ENCODE measurements at places on chromosomes 5 and 9.

DNA sequence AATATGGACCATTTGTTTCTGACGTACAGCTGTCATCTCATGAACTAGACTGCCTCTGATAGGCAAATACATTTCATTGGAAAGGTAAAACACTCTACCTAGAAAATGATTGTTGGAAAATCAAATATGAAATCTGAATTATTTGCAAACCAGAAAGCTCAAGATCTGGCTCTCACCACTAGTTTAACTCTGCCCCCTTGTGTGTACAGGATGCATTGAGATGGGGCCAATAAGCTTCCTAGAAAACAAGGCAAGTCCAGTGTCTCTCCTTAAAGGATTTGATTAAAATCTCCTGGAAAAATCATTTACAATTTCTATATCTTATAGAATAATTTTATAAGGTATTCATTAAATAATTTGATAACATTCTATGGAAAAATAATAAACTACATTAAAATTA lies 311.9 kb upstream of the ANKH start:
- DNase-seq: no peak

DNA sequence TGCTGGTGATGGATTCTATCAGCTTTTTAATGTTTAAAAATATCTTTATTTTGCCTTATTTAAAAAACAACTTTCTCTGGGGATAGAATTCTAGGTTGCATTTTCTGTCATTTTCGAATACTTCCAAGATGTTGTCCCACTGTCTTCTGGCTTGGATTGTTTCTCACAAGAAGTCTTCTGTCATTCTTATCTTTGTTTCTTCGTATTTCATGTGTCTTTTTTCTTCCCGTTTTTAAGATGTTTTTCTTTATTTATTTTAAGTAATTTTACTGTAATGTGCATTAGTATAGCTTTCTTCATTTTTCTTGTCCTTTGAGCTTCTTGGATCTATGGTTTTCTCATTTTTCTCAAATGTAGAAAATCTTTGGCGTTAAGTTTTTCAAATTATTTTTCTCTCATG lies 19.1 kb downstream of the STX17 start:
- DNase-seq: no peak

GRCh38 chr9:106758911-106759310 lies 104.1 kb upstream of the ZNF462 start:
- DNase-seq: no peak

GRCh38 chr9:128150594-128151308 lies 1.5 kb downstream of the LCN2 start:
- DNase-seq: no peak

DNA sequence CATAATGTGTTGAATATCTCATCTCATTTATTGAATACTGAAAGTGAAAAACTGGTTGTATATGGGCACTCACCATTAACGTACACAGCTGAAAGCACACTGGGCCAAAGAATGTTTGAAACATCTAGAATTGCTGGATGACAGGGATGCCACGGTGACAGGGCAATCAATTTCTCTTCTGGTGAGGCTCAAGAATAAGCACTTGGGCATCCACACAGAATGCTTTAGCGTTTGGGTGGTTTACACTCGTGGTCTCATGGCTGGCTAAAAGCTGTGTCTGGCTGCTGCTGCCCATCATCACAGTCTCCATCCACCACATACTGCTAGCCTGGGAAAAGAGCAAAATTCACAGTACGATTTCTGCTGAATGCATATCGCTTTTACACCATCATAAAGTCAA lies 30.7 kb upstream of the IL31RA start:
- DNase-seq: no peak

GRCh38 chr5:78819166-78819565 lies 165.9 kb downstream of the ARSB start:
- no peak for DNase-seq

DNA sequence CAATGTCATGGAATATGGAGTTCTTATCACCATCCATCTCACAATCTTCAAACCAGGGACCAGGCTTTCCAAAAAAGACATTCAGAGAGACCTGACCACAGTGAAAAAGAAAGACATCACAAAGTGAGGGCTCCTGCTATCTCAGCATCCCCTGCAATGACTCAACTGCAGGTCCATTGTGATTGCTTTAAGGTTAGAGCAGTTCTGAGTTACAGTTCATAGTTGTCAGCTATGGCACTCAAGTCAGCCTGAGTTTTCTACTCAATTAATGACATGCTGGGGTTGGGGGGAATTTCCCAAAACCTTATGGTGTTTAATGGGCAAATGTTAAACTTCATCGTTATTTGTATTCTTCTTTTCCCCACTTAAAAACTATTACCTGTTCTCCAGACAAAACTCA lies 58.9 kb downstream of the CEMIP2 start:
- DNase-seq: no peak

DNA sequence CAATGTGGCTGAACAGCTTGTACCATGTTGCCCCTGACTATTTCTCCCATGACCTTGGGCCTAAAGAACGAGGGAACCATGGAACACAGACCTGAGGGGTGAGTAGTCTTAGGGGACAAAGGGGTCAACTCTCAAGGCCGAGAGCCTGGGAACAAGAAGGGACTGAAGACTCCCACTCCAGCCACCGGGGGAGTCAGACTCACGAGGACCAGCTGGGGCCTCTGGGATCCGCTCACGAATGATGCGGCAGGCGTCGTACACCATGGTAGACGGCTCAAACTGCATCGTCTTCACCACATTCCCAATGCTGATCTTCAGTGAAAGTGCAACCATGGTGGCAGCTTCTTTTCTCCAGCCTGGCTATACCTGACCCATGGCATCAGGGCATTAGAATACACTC lies 6.6 kb downstream of the TLN1 start:
- DNase-seq: no peak

GRCh38 chr9:121284733-121285451 lies 16.9 kb downstream of the GSN start:
- DNase-seq: no peak

DNA sequence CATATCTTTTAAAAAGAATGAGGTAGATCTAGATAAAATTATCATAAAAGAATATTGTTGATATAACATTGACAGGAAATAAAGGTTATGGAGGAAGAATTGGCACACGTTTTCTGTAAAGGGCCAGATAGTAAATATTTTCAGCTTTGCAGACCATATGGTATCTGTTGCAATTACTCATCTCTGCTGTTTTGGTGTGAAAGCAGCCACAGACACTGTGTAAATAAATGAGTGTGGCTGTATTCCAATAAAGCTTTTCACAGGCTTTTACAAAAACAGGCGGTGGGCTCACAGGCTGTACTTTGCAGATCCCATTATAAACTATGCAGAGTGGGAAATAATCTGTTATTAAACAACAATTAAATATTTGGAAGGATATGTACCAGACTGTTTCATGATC lies 87.4 kb downstream of the SGCD start:
- no peak for DNase-seq

DNA sequence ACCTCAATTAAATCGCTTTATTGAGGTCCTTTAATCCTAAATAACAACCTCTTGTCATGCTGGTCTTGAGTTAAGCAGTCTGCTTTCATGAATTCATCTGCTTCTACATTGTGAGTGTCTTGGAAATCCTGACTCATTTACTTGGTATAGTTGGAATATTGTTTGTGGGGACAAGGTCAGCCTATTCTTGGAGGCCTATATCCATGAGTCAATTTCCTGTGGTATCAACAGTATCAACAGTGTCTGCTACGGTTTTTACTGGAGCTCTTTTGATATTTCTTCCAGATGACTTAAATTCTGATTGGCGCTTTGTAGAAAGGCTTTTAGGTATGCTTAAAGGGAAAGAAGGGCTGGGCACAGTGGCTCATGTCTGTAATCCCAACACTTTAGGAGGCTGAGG lies 71.2 kb upstream of the PARP8 start:
- no peak for DNase-seq

- DNase-seq: no peak
These were observed 18.7 kb downstream of the DAPK1 start for GRCh38 chr9:87516222-87516925.

- no peak for DNase-seq
These were observed 51.3 kb upstream of the GADD45G start for GRCh38 chr9:89553451-89554010.

GRCh38 chr5:1057485-1058082 lies 49.0 kb downstream of the NKD2 start:
- DNase-seq: no peak

DNA sequence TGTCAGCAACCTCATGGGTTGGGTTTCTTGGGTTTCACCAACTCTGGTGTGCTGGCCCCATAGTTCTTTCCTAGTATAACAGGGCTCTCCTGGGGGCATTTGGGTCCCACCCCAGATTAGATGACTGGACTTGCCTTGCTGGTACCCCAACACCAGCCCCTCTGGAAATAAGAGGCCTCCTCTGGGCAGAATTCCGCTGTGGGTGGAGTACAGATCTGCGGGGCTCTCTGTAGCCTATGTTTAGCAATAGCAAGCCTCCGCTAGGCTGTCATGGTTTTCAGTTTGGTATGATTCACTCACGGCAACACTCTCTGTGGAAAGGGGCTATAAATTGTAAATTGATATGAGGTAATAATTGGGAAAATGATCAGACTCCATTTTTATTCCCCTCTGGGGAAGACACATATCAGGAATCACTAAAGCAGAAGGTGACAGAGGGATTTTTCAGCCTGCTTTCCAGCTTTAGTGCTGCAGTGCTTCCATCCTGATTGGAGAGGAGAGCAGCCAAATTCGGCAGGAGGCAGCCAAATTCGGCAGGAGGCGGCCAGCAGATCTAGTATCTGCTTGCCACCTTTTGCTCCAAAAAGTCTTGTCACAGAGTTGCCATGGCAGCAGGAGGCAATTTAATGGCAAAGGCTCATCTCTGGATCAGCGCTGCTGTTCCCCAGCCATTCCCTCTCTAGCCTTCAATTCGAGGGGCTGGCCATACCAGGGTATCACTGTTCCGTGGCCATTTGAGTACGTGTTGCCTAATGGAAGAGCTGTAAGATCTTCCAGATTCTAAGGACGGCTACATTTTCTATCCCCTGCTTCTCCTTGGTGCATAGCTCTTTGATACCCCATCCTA lies 84.6 kb downstream of the SLC44A1 start:
- no peak for DNase-seq

DNA sequence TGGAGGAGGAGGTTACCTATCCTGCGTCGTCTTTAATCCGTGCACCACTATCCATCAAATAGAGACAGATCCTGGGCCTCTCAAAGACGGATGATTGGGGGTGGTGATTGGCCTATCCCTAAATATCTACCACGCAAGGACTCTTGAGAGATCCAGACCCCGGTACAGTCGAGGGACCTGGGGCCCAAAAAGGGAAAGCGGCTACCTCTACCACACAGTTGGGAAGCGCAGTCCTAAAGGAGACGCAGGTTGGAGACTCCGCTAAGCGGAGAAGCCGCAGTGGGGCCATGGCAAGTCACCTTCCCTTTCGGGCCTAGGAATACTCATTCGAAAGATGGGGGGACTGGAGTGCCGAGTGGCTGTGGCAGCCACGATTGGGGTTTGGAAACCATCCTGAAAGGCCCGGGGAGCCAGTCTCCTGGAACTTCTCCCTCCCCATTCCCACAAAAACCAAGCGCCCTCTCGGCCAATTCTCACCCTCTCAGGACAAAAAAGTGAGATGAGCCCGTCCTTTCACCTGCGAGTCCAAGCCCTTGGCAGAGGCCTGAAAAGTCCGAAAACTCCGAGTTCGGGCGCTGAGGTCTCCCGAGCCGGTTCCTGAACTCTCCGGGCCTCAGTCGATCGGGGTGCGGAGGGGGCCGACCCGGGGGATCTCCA lies 499 bp upstream of the FOXE1 start:
- DNase-seq: no peak

All from activated T-cell treated with anti-CD3 and anti-CD28 coated beads for 24 hours (primary cell).